ENCODE measurements at places on chromosomes 16 and 17. TPM values are rescaled to one million over a fixed set of nuclear protein-coding genes. Genes with fewer than 3 reads are reported as not detected.
A peak's percentile ranks its signal among the peaks of the same experiment; 100 is the strongest.

Gene NXPH3
- 0.16 TPM for total RNA-seq

Gene TLCD2
- 10.9 TPM for total RNA-seq

Gene DHRS13
- total RNA-seq: 10.0 TPM

Gene CACNG5
- not detected for total RNA-seq

Gene ADAP2
- total RNA-seq: 6.3 TPM

Gene CMTM2
- not detected for total RNA-seq

Gene TUBG2
- 7.3 TPM for total RNA-seq

Gene KRTAP4-5
- not detected for total RNA-seq

Gene PHOSPHO1
- total RNA-seq: 0.20 TPM

Gene SOCS1
- 2.8 TPM for total RNA-seq

Gene KIF2B
- total RNA-seq: not detected

Gene OR4D1
- total RNA-seq: not detected

Gene GNGT2
- total RNA-seq: 0.28 TPM

DNA sequence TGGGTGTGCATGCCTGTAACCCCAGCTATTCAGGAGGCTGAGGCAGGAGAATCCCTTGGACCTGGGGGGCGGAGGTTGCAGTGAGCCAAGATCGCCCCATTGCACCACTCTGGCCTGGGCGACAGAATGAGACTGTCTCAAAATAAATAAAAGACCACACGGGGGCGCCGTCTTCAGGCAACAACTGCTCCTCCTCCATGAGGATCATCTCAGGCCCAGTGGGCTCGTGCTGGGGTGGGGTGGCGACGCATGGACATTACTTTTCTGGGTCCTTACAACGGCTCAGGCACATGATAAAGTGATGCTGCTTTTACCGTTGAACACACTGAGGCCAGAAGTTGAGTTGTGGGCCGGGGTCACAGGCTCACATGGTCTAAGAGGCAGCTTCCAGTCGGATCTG is 56.2 kb downstream of the PRMT7 start:
- no peak for ATAC-seq

DNA sequence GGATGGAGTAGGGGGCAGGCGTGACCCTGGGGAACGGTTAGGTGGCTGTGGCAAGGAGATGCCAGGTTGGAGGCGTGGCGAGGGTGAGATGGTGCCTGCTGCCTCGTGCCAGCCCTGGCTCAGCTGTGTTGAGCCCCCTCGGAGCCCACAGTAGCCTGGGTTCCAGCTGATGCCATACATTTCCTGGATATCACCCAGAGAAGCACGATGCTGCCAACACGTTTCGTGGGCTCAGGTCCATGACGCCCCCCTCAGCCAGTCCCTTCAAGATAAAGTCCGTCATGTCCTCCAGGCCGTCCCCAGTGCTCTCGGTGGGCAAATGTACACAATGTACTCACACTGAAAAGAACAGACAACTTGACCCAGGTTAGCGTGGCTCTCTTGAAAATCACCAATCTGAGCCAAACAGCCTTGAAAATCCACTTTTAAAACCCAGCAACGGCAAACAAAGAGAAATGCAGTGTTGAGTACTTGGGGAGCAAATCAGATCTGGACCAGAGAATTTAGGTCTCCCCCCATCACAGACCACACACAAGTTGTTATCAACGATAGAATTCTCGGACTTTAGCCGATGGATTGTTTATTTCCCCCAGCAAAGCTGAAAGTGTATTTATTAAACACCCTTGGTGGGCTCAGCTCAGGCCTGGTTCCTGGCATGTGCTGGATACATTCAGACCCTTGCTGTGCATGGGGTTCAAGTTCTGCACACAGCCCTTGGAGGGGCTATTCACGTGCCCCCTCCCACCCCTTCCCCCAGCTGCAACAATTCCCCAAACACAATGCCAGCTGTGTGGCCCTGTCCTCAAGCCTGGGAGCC is 102.8 kb upstream of the PLCG2 start:
- ATAC-seq: no peak

GRCh38 chr16:74623214-74623838 is 16.4 kb upstream of the GLG1 start:
- ATAC-seq: peak; percentile 66

- no peak for ATAC-seq
Measured at GRCh38 chr16:24054741-24055491, 201.2 kb upstream of the CACNG3 start.

- ATAC-seq: no peak
Measured at GRCh38 chr16:28591355-28591754, 5.5 kb downstream of the SULT1A2 start.

DNA sequence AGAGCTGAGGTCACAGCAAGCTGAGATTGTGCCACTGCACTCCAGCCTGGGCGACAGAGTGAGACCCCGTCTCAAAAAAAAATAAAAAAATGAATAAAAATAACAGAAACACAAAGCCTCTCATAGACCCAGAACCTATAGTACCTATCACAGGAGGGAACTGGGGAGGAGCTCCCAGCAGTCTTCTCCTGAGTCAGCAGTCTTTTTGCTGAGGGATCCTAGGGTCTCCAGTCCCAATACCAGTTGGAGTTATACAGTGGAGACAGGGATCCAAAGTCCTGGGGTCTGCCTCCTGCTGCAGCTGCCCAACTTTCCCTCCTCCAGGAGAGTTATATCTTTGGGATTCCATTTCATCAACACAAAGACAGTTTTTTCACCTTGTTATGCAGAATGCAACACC is 3.7 kb upstream of the TMUB2 start:
- ATAC-seq: no peak

DNA sequence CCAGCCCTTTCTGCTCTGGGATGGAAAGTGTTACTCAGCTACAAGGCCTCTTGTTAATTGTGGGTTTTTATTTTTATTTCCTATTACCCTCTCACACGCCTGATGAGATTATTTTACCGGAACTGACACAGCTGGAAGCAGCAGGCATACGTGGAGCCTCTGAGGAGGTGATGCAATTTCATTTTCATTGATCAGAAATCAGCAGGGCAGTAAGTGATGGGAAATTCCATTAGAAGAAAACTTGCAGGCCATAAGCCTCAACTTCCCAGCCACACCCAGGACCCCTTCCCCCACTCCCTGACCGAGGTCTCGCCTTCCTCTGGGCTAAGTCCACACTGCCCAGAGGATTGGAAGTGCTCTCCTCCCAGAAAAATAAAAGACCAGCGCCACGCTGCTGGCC is 69.7 kb downstream of the ZFHX3 start:
- ATAC-seq: no peak

GRCh38 chr17:74260525-74260850 is 13.5 kb upstream of the DNAI2 start:
- ATAC-seq: no peak

DNA sequence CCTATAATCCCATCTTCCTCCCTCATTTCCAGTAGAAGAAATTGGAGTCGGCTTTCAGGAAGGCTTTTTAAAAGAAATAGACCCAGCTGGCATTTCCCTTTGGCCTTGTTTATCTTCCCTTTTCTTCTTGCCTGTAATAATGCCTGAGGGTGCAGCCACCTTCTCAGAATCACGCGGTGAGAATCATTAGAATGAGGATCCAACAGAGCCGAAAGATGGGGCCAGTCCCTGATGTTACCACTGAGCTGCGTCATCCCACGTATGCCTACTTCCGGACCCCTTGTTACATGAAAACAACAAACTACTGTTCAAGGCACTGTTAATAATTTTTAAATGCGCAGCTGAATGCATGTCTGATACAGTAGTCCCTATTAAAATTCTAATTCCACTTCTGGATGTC is 24.1 kb downstream of the SDR42E1 start:
- no peak for ATAC-seq

GRCh38 chr17:36641877-36642845 is 40.8 kb downstream of the MRM1 start:
- ATAC-seq: no peak

- peak; percentile 45 for ATAC-seq
Measured at GRCh38 chr17:933312-934073, 46.1 kb downstream of the NXN start.

DNA sequence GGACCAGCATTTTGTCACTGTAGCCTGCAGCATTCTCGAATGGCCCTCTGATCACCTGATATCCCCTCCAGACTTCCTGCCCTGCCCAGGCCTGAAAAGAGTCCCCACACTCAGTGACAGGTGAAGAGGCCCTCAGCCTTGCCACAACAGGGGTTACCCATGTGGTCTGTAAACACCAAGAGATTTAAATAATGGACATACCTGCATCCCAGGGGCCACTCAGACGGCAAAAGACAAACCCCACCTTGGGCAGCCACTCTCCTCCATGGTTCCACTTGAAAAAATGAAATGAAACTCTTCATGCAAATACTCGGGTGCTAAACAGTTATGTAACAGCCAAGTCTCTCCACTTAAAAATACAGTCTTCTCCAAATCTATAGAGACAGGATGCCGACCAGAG is 22.9 kb upstream of the PECAM1 start:
- peak; percentile 33 for ATAC-seq

DNA sequence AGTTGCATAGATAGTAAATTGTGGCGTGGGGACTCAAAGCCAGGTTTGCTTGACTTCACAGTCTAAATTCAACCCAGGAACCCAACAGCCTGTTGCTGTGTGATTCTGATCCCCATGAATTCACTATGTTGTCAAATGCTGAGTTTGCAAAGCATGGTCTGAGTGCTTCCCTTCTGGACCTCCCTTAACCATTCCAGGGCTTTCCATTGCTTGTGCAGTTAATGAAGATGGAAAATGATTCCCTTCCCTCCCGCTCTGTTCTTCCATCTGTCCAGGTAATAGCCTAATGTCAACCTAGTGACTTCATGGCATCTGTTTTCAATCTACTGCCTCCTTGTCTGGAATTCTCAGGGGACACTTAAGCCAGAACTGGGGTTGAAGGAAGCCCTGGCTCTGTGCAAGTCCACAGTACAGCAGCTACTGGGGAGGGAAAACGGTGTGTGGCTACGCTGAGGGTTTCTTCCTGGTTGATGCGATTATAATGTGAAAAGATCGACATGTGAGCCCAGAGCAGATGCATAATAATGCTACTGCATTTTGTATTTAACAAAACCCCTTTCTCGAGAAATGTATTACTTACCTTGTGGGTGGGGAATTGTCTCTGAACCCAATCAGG is 206.7 kb downstream of the CDH13 start:
- ATAC-seq: no peak

- ATAC-seq: peak; percentile 52
Measured at GRCh38 chr17:10106067-10106466, 92.3 kb downstream of the GAS7 start.

- no peak for ATAC-seq
Measured at GRCh38 chr17:887551-888209, 91.9 kb downstream of the NXN start.

DNA sequence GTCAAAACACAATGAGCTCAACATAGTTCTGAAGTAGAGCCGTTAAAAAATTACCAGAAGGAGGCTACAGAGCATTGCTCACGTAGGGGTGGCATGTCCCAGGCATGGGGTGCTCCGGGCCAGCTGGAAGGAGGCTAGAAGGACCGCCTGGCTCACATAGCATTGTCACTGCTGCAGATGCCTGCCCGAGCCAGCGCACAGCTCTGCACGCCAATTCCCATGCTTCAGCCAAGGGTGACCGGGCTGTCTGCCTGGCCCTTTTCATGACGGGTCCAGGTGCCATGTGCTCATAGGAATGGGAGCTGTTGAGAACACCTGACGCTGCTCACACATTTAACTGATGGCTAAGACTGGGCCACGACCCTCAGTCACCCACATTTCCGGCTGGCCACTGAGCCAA is 228.9 kb upstream of the FOXF1 start:
- no peak for ATAC-seq

DNA sequence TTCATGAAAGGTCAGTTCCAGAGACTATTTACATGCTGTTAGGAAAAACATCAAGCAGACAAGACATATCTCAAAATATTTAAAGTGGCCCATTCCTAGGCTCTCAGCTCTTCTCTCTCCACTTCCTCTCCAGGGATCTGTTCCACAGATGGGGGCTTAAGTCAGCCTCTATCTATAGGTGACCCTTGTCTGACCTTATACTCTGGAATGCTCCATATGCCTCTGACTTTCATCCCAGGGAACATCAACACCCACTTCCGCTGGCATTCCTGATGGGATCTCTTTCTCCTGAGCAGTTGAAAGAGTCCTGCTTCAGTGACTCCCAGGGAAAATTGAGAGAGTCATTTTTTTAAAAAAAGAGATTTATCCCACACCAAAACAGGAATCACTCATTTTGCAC is 11.5 kb upstream of the WIPI1 start:
- no peak for ATAC-seq

DNA sequence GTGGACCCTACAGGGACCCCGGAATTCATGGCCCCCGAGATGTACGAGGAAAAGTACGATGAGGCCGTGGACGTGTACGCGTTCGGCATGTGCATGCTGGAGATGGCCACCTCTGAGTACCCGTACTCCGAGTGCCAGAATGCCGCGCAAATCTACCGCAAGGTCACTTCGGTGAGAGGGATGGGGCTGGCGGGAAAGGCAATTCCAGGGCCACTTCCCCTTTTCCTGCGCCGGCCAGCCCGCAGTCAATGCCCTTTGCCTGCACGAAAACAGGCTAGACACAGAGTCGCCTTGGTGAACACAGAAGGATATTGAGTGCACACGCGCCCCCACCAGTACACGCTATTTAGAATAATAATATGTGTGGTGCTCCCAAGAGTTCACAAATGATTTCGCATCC is 4.0 kb downstream of the WNK4 start:
- ATAC-seq: no peak

GRCh38 chr17:81019563-81020442 is 15.1 kb upstream of the BAIAP2 start:
- peak; percentile 2 for ATAC-seq

GRCh38 chr16:16093628-16094332 is 129.5 kb downstream of the ABCC6 start:
- no peak for ATAC-seq

DNA sequence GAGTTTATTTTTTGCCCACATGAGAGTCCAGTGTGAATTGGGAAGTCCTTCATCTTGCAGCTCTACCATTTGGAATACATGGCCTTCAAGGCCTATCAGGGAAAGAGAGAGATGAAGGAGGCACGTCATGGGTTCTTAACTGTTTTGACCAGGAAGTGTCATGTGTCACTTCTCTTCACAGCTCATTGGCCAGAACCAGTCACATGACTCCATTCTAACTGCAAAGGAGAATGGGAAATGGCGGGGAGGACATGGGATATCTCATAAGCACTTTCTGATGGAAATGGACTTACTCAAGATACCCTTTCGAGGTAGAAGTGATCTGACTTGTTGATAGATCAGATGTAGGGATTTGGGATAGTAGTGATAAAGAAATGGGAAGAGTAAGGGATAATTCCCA is 57.9 kb upstream of the CES5A start:
- ATAC-seq: no peak

- ATAC-seq: no peak
Measured at GRCh38 chr16:73289232-73289631, 241.3 kb upstream of the ZFHX3 start.

DNA sequence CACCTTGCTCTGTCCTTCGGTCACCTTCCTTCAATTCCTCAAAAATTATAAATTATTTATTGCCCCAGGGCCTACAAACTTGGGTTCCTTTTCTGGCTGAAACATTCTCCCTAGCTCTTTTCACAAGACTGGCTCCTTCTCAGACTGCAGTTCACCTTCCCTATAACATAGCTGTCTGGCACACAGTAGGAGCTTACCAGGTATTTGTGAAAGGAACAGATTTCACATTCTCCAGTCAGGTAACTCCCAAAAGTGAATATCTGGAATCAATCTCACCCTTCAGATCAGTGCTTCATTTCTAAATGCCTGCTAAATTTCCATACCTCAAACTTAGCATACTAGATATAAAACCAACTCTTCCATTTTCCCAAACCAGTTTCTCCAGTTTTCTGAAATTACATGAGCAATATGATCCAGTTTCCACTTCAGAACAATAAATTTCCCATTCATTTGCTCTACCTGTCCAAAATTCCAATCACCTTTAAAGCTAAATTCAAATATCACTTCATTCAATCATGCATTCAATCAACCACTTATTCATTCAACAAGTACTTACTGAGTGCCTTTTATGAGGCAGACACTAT is 6.1 kb downstream of the RFFL start:
- ATAC-seq: peak; percentile 13

GRCh38 chr17:60525328-60525684 is 736 bp downstream of the APPBP2 start:
- peak; percentile 32 for ATAC-seq

Measured in esophagus mucosa (tissue), 1 donor.